ENCODE measurements at places on chromosomes 1 and 21.

GRCh38 chr1:111842411-111842810 lies 86.7 kb downstream of the DDX20 start:
- DNase-seq = no peak

DNA sequence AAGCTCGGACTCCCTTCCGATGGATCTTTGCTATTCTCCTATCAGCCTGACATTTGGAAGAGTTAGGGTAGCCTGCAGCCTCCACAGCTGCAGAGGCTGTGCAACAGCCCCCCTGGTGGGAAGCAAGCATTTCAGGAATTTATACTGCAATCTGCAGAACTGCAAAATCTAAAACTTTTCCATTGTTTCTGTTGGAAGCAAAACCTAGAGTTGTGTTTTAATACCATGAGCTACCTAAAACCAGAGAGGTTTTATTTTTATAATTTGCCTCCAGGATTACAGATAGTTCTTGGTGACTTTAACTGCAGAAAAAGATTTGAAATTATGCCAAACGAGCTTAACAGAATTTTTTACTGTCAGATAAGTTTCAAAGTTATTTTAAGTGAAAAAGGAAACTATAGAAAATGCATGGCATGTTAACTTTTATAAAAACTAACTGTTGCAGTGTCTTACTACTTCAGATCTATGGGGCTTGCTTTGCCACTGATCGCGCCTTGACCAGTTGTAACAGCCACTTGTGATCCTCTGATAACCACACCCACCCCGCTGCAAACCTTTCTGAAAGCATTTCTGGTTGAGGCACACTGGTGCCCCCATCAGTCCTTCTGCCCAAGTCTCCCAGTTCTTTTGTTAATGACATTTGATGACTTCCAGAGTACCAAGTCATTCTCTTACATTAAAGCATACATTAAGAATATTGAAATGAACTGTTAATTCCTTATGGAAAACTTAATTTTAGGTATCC lies 64.8 kb downstream of the PRDM2 start:
- no peak for DNase-seq

DNA sequence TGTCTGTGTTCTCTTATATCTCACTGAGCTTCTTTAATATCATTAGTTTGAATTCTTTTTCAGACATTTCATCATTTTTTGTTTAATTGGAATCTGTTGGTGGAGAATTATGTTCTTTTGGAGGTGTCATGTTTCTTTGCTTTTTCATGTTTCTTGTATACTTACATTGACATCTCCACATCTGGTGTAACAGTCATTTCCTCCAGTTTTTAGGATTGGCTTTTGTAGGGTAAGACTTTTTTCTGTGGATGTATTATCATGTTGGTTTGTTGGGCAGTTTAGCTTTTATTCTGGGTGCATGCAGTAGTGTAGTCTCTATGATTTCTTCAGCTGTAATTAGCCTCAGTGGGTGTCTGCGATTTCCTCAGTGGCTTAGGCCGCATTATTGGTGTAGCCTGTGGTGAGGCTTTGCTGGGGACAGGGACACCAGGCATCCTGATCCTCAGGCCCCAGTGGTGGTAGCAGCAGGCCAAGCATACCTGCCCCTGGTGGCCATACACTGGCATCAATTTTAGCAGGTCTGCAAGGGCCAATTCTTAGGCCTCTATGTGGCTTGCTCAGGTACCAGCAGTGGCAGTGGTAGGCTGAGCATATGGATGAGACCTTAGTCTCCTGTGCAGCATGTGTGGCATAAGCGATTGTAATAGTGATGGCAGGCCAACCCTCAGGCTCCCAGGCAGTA lies 77.6 kb upstream of the SAMD13 start:
- no peak for DNase-seq

- no peak for DNase-seq
Measured at GRCh38 chr1:114218361-114219171, 64.9 kb upstream of the SYT6 start.

DNA sequence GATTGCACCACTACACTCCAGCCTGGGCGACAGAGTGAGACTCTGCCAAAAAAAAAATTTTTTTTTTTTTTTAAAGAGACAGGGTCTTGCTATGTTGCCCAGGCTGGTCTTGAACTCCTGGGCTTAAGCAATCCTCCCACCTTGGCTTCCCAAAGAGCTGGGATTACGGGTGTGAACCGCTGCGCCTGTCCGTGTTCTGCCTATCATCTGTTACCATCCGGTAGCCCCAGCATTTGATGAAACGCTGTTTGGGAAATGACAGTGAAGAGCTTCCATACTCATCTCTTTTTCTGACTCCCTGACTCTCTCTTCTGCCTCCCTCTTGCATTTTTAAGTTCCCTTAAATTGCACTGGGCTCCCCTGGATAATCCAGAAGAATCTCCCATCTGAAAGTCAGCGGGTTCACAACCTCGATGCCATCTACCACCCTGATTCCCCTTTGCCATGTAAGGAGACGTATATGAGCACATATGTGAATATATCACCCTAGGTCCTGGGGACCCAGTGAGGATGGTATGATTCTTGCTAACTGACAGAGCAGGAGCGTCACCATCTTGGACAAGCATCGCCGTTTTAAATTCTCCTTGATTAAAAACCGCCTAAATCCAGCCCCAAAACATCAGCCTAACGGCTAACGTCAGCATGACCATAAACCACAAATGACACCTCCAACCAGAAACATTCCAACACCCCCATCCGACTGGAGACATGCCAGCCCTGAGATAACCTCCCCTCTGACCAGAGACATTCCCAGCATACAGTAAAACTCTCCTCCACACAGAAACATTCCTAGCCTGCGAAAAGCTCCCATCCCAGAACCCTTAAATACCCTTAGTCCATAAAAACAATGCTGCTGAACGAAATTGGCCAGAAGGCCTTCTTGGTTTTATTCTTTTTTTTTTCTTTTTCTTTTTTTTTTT lies 12.4 kb downstream of the TNFRSF8 start:
- no peak for DNase-seq

DNA sequence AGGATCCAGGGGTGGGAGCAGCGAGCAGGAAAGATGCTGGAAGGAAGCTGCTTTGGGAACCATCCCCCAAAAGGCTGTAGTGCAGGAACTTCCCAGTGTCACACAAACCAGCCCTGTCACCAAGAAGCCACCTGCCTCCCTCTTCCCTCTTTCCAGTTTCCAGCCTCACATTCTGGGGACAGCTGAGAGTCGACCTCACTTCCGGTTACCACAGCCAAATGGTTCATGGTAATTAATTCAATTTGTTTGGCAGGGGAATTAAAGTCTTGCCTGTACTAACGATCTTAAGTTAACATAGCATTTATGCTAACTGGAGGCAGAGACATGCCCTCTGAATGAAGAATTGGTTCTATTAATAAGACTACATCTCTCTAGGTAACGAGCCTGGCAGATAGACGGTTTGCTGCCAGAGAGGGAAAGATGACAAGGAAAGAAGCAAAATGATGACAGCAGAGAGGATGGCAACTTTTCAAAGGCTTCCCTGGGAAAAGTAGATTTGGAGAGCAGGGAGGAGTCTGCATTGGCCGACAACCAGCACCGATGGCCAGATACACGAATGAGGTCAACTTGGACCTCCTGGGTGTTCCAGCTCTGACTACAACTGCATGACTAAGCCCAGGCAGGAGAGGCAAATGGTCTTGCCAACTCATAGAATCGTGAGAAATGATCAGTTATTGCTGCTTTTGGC lies 64.1 kb downstream of the TMCO4 start:
- DNase-seq = no peak

- DNase-seq = no peak
Measured at GRCh38 chr1:4794020-4794780, 139.8 kb downstream of the AJAP1 start.

GRCh38 chr1:15542388-15543250 lies 16.0 kb downstream of the DNAJC16 start:
- DNase-seq = no peak

GRCh38 chr1:187691439-187691838 lies 862.7 kb downstream of the PLA2G4A start:
- DNase-seq = no peak

DNA sequence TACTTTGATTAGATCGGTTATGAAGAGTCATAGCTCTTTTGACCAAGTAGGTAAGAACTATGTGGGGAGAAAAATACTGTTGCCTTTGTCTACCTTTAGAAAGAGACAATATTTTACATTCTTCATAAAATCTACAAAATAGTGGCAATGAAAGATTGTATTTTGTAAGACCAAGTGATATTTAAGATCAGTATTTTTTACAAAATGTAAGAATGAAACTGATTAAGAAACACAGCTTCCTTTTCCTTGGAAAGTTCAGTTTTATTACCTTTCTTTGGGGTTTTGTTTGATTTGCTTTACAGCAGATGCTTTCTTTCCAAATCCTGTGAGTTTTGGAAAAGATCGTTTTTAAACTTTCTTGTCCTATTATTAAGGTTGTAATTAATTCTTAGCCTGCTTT lies 69.8 kb downstream of the SLC35A3 start:
- DNase-seq = no peak

DNA sequence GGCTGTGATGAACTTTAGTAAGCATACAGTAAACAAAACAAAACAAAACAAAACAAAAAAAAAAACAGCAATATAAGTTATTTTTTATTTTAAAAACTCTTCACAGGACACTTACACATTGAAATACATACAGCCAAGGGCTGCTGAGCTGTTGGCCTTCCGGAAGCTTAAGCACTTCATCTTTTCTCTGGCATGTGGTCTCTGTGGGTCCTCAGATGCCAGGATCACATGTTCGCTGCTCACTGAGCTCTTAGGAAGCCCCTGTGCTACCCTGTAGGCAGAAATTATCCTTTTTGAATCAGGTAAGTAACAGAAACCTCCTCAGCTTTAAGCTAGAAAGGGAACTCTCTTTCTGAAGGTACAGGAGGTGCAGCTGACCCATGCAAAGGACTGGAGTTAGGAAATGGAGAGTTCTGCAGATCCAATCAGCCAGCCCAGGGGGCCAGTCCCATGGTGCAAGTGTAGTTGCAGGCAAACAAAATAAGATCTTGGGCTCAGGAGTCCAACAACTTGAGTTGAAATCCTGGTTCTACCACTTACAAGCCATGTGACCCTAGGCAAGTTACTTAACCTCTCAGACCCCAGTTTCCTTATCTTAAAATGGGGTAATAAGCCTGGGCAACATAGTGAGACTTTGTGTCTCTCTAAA lies 22.4 kb upstream of the MED18 start:
- DNase-seq = no peak

- no peak for DNase-seq
Measured at GRCh38 chr1:181416268-181416860, 67.0 kb upstream of the CACNA1E start.

GRCh38 chr1:16386454-16387113 lies 19.5 kb downstream of the SZRD1 start:
- DNase-seq = no peak

DNA sequence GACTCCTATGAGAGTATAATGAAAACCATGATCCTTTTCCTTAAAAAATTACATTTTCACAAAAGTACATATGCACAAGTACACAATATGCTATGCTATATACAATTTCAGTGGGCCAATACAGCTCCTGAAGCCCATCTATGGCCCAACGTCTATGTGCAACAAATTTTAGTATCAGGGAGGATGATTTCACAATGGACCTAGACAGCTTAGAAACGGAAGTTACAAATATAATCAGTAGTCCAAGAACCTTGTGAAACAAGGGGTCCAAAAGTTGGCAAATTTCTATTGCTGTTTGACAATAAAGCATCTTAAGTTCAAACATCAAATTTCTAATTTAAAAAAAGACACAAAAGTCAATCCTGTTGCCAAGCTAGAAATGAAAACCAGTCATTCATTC lies 87.0 kb downstream of the DPYD start:
- DNase-seq = no peak

DNA sequence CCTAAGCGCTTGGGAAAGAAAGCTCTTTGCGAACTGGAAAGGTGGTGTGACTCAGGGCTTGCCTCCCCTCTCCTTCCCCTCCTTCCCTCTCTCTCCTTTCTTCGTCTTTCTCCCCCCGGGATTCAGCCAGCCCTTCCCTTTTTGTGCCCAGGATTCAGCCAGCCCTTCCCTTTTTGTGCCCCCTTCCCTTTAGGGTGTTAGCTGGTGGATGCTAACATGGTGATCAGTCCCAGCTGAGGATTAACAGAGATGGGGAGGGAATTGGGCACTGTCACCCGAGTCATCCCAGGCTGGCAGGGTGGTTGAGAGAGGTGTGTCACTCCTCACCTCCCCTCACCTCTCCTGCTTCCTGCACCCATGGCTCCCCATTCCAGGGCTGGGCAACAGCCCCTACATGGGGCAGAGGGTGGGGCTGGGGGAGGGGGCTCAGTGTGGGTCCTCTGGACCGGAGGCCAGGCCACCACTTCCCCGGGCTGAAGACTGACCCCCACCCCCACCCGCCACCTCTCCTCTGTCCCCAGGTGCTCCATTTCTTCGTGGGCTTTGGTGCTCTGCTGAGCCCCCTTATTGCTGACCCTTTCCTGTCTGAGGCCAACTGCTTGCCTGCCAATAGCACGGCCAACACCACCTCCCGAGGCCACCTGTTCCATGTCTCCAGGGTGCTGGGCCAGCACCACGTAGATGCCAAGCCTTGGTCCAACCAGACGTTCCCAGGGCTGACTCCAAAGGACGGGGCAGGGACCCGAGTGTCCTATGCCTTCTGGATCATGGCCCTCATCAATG lies 51.5 kb downstream of the ELK4 start:
- no peak for DNase-seq

DNA sequence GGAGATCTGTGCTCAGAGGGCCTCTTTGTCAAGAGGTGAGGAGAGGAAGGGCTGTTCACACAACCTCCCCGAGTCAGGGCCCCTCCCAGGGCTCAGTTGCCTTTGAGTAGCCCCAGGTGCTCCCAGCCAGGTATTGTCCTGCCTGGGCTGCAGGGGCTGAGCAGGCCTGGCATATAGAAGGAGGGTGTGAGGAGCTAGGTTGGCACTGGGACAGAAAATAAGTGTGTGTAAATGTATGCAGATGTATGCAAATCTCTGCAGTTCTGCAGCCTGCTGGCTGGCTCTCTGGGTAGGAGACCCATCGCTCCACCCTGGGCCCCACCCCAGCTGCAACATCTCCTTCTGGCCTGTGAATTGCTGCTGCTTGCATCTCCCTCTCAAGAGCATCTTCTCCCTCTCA lies 52.4 kb downstream of the NAV1 start:
- no peak for DNase-seq

DNA sequence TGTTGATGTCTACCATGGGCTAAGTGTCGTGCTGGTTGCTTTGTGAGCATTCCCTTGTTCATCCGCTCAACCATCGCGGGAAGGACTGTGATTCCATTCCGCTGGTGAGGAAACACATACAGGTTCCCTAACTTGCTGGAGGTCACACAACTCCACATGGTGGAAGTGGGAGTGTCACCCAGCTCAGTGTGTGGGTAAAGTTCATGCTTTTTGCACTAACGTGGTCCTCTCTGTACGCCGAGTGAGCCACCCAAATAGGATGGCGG lies 4.0 kb upstream of the CLDN19 start:
- no peak for DNase-seq

- DNase-seq = peak; percentile 55
Measured at GRCh38 chr1:23619299-23620188, 60.2 kb upstream of the ID3 start.

DNA sequence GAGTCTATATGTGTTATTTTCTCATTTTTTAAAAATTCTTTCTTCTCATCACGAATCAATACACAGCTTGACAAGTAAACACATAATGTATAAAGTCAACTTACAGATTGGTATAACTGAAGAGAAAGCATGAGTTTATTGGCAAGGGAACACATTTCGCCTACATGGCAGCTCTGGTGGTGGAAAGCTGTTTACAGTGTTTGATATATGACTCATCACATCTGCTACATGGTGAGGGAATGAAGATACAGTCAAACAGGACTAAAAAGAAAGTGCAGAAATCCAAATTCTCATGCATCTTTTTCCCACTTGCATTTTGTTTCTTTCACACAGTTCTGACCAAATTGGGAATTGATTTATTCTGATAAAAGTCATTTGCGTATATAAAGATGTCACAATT lies 122.2 kb upstream of the ADGRL4 start:
- DNase-seq = no peak

GRCh38 chr21:33023574-33024200 lies 2.0 kb upstream of the OLIG2 start:
- no peak for DNase-seq
